ENCODE measurements at places on chromosomes 6 and 20. TPM values are rescaled to one million over a fixed set of nuclear protein-coding genes. Genes with fewer than 3 reads are reported as not detected.

Gene TREM1
- total RNA-seq = 0.67 TPM

Gene PPP1R16B
- total RNA-seq = 5.0 TPM

GRCh38 chr6:20497216-20498040 lies 36.8 kb upstream of the CDKAL1 start:
- H3K4me1 ChIP-seq = no peaks in the 10 kb centered on the region
- no peaks in the 10 kb centered on the region for H3K27me3 ChIP-seq
- DNase-seq = no peak
- peak overlapping the region; percentile 65 for H3K27ac ChIP-seq

Gene CRISP2
- total RNA-seq = not detected

GRCh38 chr20:56422824-56423189 lies 10.7 kb downstream of the CASS4 start:
- peaks cover 20% of the 10 kb centered on the region for H3K4me1 ChIP-seq
- no peak for DNase-seq
- H3K36me3 ChIP-seq = no peaks in the 10 kb centered on the region
- no peaks in the 10 kb centered on the region for H3K27me3 ChIP-seq

All from heart left ventricle (tissue), 16 donors.